ENCODE measurements at places on chromosomes 16 and 17.

DNA sequence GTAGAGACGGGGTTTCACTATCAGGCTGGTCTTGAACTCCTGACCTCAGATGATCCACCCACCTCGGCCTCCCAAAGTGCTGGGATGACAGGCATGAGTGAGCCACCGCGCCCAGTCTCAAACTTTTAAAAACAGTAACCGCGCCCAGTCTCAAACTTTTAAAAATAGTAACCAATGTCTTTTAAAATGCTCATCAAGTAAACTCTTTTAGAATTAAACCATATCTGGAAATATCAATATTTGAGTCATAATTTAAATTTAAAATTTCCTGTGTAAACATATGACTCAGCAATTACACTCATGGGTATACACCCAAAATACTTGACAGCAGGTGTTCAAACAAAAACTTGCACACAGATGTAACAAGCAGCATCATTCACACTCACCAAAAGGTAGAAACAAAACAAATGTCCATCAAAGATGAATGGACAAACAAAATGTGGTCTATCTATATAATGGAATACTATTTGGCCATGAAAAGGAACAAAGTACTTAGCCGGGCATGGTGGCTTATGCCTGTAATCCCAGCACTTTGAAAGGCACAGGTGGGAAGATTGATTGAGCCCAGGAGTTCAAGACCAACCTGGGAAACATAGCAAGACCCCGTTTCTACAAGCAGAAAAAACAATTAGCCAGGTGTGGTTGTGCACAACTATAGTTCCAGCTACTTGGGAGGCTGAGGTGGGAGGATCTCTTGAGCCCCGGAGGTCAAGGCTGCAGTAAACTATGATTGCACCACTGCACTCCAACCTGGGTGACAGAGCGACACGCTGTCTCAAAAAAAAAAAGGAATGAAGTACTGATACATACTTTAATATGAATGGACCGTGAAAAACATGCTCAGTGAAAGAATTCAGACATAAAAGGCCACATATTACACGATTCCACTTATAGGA is 20.2 kb downstream of the ENPP7 start:
- DNase-seq, result no peak

GRCh38 chr16:24996731-24997130 is 18.4 kb downstream of the ARHGAP17 start:
- DNase-seq, result no peak

- DNase-seq, result no peak
Measured at GRCh38 chr16:12201866-12202265, 225.3 kb downstream of the SNX29 start.

DNA sequence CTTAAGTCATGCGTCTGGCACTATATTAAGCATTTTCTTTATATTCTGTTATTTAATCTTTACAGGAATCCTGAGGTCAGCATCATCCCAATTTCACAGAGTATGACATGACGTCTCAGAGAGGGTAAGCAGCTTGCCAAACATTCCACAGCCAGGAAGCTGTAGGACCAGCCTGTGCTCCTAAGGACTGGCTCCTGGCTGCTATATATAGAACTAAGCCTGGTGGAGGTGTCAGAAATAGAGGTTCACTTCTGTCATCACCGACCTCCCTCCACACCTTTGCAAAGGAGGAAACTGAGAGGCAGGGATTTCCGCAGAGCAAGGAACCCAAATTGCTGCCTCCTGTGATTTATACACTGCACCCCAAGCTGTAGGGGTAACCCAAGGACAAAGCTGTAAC is 37.9 kb upstream of the NDRG4 start:
- DNase-seq, result no peak

DNA sequence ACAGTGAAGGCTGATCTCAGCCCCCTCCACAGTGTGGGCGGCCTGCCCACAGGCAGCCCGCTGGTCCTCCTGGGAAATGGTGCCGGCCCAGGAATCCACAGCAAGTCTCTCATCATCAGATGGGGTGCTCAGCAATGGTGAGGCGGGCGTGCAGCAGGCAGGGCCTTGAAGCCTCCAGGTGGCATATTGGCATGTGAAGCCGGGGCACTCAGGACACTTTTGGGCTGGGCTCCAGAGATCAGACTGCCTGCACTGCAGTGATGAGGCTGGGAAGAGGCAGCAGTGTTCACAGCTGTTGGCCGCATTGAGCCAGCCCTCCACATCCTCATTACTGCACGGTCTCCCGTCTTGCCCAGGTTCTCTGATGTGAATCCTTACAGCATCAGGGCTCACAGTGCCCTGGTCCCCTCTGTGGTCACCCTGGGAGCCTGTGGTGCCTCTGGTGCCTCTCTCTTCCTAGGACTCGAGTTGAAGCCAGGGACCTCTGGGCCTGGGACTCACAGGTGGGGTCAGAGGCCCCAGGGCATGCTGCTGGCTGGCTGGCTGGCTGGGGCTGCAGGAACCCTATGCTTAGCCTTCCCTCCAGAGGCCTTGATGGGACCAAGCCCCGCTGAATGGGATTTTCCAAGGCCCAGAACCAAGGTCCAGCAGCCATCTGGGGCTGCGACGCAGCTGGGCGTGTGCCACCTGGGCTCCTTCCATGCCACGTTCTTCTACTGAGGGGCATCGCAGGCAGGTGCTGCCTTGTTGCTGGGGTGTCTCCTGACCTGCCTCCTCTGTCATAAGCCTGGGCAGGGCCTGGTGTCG is 48.6 kb downstream of the TNFRSF13B start:
- DNase-seq, result no peak

DNA sequence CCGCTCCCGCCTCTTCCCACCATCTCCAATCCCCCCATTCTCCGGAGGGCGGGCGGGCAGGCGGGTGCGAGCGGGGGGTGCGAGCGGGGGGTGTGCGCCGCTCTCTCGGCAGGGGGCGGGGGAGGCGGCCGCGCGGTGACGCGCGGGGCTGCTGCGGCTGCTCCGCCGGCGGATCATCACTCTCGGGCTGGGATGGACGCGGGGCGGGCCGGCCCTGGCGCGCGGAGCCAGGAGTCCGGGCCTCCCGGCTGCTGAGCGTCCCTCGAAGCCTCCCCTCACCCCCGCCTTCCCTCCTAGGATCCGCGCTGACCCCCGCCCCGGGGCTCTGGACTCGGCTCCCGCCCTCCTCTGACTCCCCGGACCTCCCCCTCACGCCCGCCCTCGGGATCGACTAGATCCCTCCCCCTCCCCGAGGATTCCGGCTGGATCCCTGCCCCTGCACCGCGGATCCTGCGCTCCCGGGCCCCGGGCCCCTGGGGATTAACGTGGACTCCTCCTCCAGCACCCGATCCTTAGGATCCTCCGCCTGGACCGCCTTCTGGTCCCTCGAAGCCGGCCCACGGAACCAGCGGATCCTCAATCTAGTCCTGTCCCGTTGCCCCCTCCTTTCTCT is 946 bp upstream of the TMEM256 start:
- DNase-seq, result no peak

DNA sequence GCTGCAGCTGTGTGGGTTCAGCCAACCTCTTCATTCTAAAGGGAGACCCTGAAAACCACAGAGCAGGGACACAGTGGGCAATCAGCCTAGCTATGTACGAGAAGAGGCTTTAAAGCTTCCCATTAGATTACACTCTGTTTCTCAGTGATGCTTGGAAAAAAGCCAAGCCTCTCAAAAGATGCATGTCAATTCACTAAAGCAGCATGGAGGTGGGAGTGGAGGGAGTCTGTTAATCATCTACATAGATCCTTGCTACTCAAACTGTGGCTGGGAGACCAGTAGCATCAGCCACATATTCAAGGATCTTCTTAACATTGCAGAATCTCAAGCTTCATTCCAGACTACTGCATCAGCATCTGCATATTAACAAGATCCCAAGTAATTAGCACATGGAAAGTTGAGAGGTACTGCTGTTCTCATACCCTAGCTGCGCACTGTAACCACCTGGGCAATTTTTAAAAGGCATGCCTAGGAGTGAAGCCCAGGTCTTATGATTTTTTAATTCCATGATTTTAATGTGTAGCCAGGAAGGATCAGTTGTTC is 305.9 kb downstream of the PMP22 start:
- no peak for DNase-seq

DNA sequence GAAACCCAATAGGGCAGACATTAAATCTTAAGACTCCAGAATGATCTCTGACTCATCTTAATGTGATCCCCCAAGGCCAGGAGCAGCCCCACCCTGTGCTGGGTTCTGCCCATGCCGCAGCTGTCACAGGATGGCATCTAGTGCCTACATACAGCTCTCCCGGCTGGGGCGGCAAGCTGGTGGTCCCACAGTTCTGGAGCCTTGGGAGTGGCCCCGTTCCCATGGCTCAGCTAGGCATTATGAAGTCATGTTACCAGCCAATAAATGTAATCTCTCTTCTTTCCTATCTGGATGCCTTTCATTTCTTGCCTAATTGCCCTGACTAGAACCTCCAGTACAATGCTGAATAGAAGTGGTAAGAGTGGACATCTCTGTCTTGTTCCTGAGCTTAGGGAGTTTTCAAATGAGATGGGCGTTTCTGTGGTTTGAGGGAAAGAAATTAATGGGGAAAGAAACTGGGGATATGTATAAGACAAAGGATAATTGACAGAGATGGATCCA is 95.7 kb upstream of the DNAH17 start:
- DNase-seq, result no peak

- no peak for DNase-seq
Measured at GRCh38 chr16:14635395-14636165, 2.8 kb downstream of the BFAR start.

- DNase-seq, result no peak
Measured at GRCh38 chr16:56788435-56788834, 58.5 kb downstream of the NUP93 start.

DNA sequence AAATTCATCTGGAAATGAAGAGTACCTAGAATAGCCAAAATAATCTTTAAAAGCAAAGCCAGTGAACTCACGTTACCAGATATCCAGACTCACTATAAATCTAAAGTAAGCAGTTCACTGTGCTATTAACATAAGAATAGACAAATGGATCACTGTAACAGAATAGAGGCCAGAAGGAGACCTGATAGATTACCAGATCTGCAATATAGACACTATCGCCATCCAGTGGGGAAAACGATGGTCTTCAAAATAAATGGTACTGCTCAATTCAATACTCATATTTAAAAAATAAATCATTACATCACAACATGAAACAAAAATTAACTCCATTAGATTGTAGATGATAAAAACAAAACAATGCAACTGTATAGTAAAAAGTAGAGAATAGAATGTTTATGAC is 158.6 kb upstream of the CDH8 start:
- DNase-seq, result no peak

DNA sequence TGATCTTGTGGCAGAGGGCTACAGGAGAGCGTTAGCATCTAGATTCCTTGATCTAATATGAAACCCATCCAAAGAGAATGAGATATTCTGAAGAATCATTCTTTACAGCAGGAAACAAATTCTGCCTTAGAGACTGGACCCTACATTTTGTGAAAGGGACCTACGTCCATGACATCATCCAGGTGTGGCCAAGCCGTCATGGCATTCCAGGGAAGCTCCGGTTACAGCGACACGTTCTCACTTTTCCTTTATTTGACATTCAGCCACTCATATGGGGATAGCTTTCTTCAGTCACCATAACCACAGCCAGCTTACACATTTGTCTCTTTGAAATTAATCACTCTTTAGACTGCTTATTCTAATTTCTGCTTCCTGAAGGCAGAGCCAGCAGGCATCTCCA is 408.1 kb downstream of the XYLT1 start:
- no peak for DNase-seq

DNA sequence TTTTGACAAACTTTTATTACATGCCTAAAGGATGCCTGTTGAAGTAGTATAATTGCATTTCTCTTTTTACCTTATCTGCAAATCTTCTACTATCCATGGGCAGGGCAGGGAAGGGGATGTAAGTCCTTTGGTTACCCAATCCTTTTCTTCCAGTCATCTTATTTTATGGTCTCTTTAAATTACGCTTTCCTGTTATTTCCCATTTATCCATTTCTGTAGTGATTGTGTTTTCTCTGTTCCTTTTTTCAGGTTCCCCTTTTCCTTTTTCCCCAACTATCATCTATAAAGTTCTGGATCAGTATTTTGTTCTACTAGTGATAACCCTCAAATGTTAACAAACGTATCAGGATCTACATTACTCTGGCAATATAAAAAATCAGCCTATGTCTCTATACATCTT is 3.3 kb upstream of the ABCA9 start:
- no peak for DNase-seq

GRCh38 chr16:15564604-15565339 is 78.2 kb downstream of the MARF1 start:
- DNase-seq, result no peak

DNA sequence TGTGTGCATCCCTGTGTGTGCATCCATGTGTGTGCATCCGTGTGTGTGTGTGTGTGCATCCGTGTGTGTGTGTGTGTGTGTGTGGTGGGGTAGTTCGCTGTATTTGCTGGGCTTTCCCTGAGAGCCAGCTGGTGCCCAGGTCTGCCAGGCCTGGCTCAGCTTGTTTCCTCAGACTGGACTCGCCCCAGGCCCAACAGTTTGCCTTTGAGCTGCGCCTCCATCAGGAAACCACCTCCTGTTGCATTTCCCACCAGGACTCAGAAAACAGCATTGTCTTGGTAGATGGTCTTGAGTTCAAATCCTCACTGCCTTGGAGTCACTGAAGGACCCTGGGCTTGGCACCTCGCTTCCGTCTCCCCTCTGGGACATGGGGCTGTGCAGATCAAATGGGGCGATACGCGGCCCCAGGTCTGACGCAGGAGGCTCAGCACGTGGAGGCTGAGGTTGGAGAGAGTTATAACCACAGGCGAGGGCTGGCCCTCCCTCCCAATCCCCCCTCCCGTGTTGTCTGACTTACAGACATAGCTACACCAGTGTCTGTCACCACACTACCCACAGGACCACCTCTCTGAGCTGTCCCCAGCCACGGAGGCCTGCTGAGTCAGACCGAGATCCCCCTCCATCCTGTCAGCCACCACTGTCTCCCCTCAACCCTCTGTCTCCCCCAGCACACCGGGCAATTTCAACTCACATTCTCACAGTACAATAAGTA is 4.7 kb downstream of the ITGAE start:
- no peak for DNase-seq
